Mucosa of gallbladder (tissue), 1 donor: ENCODE measurements at places on chromosomes 16 and 17. TPM values are rescaled to one million over a fixed set of nuclear protein-coding genes. Genes with fewer than 3 reads are reported as not detected.
A peak's percentile ranks its signal among the peaks of the same experiment; 100 is the strongest.

GRCh38 chr16:11562411-11562810 lies 24.3 kb downstream of the LITAF start:
- no peak for DNase-seq

DNA sequence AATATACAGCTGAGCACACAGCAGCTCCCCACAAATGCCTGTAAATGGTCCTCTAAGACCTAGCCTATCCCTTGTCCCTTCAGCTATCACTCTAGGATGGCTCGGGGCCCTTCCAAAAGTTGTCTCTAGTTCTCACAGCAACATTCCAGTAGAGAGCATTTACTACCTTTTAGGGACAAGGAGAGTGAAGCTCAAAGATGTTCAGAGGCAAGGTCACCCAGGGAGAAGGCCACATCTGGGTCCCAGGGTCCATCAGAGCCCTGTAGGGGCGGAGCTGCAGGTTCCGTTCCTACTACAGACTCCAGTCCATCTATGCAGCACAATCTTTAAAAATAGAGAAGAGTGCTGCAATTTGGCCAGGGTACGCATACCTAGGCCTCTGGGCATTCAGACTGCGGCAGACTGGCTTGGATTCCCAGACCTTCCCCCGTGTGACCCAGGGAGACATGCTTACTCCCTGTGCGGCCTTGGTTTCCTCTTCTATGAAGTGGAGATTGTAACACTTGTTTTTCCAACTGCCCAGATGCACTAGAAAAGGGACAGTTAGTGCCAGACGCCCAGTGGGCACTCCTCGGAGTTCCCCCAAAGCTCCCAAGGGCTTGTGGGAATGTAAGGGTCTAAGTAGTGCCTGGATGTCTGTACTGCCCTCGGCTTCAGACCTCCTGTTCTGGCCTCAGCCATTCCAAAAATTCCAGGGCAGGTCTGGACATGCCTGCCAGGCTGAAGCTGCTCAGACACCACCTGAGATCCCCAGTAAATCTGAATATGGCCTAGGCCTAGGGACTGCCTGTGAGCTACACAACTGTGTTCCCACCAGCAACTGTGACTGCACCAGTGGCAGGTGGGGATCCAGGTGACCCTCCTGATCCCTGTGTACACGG lies 2.5 kb downstream of the SLC12A4 start:
- DNase-seq: no peak

Gene PSMD3
- 69.5 TPM for total RNA-seq

Gene KRT24
- 0.17 TPM for total RNA-seq

- DNase-seq: no peak
Measured at GRCh38 chr17:81046770-81047359, 11.9 kb downstream of the BAIAP2 start.

Gene ZC3H7A
- 47.1 TPM for total RNA-seq

GRCh38 chr17:36601303-36602029 lies at the start of gene MRM1:
TSS of gene MRM1 (plus strand) at chr17:36601583. CDS start at chr17:36601811, 228 bp downstream.
- peak; percentile 92 for DNase-seq

GRCh38 chr16:80294172-80294571 lies 246.6 kb upstream of the DYNLRB2 start:
- DNase-seq: no peak
